ENCODE measurements at places on chromosomes 3 and 15.
A peak's percentile ranks its signal among the peaks of the same experiment; 100 is the strongest.

DNA sequence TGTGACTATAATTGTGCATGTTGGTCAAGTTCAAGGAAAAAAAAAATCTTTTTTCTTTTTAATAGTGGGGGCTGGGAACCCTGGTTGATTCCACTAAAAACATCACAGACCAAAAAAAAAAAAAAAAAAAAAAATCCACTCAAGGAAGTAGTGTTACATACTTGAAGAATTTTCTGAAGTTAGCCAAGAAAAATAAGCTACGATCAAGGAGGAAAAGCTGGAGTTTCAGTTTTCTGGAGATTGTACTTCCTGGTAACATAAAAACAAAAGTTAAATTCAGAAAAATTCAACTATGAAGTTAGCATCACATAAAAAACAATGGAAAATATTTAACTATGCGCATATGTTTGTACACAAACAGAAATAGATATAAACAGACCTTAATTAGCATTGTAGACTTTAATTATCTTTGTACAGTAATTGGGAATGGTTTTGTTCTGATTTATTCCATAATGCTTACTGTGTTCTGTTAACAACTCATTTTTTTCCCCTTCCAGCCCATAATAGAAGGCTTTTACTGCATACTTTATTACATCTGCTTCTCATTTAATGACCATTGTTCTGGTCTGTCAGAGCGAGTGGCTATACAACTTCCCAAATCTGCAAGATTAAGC lies 194.3 kb downstream of the RORA start:
- DNase-seq, result peak; percentile 49

DNA sequence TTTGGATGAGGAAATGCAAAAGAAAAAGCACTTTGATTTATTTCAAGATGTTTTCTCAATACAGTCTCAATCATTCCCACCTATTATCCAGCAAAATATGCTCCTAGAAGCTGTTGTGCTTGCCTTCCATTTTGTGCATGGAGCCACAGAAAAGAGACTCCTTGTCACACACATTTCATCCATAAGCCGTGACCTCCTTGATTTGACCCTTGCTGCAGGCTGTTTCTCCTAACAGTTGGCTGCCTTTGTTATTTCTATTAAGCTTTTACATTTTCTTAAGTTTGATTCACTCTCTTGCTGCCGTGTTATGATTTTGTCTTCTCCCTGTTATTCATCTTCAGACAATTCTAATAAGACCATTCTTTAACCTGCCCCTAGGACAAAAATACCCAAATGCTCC lies 124.2 kb upstream of the PLAAT1 start:
- DNase-seq, result no peak

DNA sequence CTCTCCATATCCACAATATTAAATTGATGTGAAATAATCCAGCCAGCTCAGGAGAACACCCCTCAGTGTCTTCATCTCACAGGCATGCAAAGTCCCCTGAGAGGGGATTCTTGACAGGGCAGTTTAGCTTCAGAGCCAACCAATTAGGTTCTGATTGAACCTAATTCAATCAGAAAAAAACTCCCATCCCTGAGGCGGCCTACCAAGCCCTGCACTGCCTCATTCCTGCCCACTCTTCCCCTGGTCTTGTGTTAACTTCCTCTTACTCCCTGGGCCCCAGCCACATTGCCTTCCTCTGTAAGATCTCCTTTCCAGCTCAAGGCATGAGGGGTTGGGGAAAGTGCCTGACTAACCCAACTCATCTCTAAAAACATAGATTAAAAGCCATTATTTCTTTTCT lies 46.1 kb downstream of the FRMD4B start:
- DNase-seq, result no peak

DNA sequence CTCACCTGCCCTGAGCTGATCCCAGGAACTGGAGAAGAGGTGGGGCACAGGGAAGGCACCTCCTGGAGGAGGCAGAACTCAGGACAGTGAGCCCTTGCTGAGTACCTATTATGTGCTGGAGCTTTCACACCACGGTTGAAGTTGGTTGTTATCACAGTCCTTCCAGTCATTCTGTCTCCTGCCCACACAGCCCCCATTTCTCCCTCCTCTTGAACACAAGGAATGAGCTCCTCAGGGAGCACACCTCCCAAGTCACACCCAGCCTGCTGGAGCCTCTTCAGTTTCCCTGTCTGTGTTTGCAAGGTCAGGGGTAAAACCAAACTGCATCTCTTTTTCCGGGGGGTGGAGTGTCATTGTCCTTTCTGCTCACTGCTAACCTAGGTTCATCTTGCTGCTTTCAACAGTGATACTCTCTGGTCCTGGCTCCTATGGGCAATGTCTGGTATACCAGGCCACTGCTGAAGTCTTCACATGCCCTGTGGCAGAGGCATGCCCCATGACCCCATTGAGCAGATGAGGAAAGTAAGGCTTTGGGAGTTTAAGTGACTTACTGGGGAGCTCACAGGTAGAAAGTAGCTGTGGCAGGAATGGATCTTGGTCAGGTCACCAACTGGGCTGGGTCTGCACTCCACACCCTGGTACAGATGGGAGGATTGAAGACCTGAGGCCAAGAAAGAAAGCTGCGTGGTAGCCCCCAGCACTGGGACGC lies 30.0 kb downstream of the C3orf18 start:
- DNase-seq, result no peak

GRCh38 chr15:62566248-62566647 lies 401.2 kb upstream of the C2CD4B start:
- DNase-seq, result no peak

GRCh38 chr3:128323206-128324081 lies 143.2 kb downstream of the DNAJB8 start:
- no peak for DNase-seq

GRCh38 chr3:140358686-140359085 lies 319.2 kb upstream of the TRIM42 start:
- no peak for DNase-seq

DNA sequence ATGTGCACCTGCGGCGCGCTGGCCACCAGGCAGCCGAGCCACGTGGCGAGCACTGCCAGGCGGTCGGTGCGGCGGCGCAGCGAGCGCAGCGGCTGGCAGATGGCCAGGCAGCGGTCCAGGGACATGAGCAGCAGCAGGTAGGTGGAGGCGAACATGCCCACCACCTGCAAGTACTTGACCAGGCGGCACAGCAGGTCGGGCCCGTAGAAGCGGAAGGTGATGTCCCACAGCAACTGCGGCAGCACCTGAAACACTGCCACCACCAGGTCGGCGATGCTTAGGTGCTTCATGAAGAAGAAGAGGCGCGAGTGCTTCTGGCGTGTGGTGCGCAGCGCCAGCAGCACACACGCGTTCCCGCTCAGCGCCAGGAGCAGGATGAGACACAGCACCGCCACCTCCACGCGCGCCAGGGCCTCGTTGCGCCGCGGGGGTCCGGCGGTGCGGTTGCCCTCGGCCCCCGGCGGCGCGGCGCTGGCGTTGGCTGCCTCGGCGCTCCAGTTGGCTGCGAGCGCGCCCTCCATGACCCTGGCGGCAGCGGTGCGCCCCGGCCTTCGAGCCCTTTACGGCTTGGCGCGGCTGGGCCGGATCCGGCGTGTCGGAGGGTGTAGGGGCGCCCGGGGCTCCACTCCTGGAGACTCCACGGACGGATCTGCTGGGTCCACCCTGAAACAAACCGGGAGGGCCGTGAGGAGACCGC lies 1.6 kb downstream of the OXTR start:
- no peak for DNase-seq

- no peak for DNase-seq
These were observed 146.7 kb upstream of the AZI2 start for GRCh38 chr3:28495301-28495700.

GRCh38 chr3:105369500-105370371 lies 3.0 kb downstream of the ALCAM start:
- DNase-seq, result peak; percentile 83

DNA sequence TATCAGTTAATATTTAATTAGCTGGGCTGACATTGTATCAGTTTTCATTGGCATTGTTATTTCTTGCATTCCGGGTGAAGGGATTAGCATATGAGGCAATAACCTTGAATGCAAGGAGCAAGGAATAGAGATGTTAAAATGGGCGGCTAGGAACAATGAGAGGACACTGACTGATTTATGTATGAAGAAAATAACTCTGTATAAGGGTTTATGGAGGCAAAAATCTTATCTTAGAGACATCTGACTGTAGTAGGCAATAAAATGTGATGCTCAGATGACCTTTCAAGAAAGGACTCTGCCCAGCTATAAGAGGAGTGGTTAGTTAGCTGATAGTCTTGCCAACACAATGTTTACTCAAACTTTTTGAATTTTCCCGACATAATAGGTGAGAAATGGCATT lies 158.3 kb downstream of the EFHB start:
- DNase-seq, result no peak

DNA sequence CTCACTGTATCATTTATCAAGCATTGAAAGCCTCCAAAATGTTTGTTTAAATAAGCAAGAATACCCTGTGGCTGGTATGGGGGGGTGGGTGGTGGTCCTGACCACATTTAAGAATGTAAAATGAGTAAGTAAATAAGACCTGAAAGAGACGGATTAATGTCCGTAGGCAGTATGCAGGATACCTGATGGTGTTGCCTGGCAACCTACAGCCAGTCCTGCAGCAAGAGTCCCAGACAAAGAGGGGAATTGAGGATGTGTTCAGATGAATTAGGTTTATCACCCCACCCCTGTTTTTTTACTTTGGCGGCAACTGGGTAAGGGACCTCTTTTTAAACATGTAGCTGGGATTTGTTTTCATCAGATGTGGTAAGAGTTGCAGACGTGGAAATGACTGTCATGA lies 99.8 kb upstream of the BFSP2 start:
- DNase-seq, result no peak

DNA sequence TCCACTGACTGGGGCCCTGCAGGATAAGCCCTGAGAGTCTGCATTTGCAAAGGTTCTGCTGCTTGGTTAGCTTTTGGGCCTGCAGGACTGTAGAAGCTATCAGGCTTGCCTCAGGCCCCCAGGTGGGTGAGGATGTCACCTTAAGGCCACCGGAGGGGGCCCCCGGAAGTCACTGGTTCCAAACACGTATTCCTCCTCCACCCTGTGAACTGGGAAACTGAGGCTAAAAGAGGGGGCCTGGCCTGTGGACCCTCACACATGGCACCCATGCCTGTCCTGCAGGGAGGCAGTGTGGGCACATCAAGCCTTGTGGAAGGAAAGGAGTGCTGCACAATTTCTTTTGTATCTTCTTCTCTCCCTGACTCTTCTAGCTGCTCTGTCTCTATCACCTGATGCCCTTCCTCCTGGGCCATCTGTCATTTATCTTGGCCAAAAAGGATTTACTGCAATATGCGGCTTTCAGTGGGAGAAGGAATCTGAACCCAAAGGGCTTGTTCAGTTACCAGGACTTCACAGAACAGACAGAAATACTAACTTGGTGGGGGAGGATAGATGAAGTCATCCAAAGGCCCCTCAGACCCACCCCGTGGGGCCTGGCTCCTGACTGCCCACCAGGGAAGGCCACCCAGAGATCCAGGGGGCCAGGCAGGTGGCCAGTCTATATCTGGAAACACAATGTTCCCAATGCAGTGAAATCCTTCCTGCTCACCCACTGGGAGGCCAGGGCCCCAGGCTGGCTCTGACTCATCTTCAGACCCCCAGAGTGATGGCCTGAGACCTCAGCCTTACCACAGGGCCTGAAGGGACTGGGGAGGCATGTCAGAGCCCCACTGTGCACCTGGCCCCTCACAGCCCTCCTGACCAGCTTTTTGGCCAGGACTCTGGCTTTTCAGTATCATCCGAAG lies 18.3 kb downstream of the UBAP1L start:
- DNase-seq, result no peak

DNA sequence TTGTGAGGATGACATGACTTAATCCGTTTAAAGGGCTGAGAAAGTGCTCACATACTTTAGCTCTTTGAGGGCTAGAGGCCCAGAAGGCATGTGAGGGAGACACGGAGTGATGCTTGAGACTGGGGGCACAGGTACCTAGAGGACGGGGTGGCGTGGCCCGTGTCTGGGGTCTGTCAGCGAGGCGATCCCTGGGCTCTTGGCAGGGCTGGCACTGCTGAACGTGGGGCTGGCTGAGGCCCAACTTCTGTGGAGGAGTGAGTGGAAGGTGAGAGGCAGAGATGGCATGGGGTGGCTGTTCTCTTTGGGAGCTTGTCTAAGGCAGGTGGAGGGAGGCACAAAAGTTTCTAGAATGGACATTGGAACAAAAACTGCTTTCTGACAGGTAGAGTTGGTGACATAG lies 9.5 kb downstream of the SEMA4B start:
- DNase-seq, result no peak

DNA sequence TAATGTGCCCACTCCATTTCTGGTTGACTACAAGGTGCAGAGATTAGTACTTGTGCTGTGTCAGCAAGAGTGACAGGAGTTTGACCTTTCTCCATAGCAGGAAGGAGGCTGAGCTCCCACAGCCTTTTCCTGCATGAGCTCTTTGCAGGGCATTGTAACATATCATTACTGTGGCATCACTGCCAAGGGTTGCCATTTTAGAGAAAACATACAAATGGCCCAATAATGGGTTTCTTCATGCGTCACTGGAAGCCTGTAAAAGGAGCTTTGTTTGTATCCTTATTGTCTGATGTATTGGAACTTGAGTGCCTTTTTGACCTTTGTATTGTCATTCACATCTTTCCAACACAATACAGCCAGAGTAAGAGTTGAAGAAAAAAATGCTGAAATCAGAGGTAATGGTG lies 323.0 kb upstream of the CDIN1 start:
- DNase-seq, result no peak

DNA sequence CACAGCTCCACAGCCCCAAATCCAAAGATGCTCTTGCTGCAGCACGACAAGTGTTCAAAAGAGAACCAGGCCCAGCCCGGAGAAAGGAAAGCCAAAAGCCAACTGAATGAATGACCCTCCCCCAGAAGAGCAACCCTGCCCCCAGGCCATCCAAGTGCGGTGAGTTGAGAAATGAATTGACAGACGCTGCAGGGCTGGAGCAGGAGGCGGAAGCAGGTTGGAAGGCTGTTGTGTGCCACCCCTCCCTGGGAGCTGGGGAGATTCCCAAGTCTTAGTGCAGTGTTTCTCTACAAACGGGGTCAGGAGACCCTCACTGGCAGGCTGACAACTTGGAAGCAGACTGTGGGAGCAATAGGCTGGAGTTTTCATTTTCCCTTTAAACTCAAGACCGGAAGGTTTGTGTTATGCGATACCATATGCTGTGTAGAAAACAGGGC lies 3.5 kb upstream of the SPTBN5 start:
- DNase-seq, result no peak

DNA sequence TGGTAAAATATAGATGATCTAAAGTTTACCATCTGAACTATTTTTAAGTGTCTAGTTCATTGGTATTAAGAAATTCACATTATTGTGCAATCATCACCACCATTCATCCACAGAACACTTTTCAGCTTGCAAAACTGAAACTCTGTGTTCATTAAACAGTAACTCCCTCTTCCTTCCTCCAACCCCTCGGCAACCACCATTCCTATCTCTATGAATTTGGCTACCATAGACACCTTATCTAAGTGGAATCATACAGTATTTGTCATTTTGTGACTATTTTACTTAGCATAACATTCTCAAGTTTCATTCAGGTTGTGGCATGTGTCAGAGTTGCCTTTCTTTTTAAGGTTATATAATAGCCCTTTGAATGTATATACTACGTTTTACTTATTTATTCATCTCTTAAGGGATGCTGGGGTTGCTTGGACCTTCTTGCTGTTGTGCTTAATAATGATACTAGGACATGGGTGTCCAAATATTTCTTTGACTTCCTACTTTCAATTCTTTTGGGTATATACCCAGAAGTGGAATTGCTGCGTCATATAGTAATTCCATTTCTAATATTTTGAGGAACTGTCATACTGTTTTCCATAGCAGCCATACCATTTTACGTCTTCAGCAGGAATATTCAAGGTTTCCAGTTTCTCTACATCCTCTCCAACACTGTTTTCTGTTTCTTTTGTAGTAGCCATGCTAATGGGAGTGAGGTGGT lies 20.9 kb downstream of the KAT2B start:
- peak; percentile 50 for DNase-seq

All from LHCN-M2 (cell line).